Fibroblast of lung (primary cell): ENCODE measurements at places on chromosomes 12 and 14. TPM values are rescaled to one million over a fixed set of nuclear protein-coding genes. Genes with fewer than 3 reads are reported as not detected.

DNA sequence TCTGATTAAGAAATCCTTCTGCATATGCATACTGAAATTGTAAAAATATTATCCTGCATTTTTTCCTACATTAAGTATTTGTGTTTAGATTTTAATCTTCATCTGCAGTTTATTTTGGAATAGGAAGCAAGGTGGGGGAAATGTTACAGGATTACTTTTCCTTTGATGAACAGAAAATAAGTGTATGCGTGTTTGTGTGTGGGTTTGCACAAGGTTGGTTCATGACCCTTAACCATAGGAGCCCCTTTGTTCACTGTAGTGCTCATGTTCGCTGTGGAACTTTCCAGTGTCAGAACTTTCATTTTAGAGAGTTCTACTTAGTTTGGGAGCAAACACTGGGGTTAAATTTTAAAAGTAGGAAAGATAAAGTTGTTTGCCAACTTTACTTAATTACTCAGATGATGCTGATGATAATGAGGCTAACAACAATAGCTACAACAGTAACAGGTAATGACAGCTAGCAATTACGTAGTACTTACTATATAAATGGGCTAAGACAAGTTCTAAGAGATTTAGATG, 6.4 kb upstream of the A2M start:
- no peaks in the 10 kb centered on the region for H3K36me3 ChIP-seq
- no peak overlapping the region for H3K4me3 ChIP-seq

DNA sequence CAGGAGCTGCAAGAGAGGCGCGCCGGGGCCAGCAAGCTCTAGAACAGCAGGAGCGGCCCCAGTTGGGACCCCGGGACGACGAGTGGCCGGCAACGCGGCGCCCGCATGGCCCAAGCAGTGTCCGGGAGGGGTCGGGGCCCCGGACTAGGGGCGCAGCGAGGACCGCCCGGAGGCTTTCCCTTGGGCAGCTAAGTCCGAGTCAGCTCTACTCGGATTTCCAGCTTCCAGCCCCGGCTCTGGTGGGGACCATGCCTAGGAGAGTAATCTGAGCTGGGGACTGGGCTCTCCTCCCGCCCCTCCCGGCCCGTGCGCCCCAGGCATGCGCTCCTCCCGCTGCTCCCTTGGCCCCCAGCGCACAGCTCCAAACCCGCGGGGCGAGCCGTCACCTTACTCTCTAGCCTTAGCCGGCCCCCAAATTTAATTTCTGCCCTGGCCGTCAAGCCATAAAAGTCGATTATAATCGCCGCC, 41.6 kb upstream of the CAPRIN2 start:
- peak; percentile 71 for DNase-seq
- H3K4me3 ChIP-seq: peak overlapping the region; percentile 51
- no peaks in the 10 kb centered on the region for H3K27me3 ChIP-seq
- peaks cover 4% of the 10 kb centered on the region for H3K4me1 ChIP-seq
- no peaks in the 10 kb centered on the region for H3K36me3 ChIP-seq
- peak overlapping the region; percentile 85 for H3K27ac ChIP-seq

GRCh38 chr14:103693515-103693914, 21.7 kb downstream of the XRCC3 start:
- no peak overlapping the region for H3K4me3 ChIP-seq
- H3K4me1 ChIP-seq: peaks cover 21% of the 10 kb centered on the region

DNA sequence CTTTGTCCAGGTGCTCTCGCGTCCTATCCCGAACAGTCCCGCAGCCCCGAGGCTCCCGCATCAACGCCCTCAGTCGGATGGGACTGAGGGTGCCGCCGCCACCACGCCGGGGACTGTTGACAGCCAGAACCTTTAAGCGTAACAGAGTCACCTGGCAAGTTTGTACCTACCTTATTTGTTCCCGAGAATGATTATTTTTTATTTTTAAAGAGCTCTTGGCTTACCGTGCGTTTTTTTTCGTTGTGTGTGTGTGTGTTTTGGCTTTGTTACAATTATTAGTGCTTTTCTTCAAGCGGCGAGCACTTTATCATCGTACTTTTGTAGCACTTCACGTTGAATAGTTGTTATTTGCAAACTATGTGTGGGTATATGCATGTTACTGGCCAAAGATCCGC, 463 bp downstream of the COA8 start:
- H3K4me1 ChIP-seq: peaks cover 10% of the 10 kb centered on the region
- no peaks in the 10 kb centered on the region for H3K27me3 ChIP-seq
- H3K36me3 ChIP-seq: no peaks in the 10 kb centered on the region
- H3K4me3 ChIP-seq: peak overlapping the region; percentile 92
- DNase-seq: no peak
- H3K27ac ChIP-seq: peak overlapping the region; percentile 94

- peaks cover 23% of the 10 kb centered on the region for H3K4me1 ChIP-seq
- peaks cover 11% of the 10 kb centered on the region for H3K36me3 ChIP-seq
- H3K27me3 ChIP-seq: no peaks in the 10 kb centered on the region
- peak; percentile 75 for DNase-seq
- H3K27ac ChIP-seq: peak overlapping the region; percentile 69
Measured at GRCh38 chr12:57522887-57523705, 472 bp downstream of the MBD6 start.

DNA sequence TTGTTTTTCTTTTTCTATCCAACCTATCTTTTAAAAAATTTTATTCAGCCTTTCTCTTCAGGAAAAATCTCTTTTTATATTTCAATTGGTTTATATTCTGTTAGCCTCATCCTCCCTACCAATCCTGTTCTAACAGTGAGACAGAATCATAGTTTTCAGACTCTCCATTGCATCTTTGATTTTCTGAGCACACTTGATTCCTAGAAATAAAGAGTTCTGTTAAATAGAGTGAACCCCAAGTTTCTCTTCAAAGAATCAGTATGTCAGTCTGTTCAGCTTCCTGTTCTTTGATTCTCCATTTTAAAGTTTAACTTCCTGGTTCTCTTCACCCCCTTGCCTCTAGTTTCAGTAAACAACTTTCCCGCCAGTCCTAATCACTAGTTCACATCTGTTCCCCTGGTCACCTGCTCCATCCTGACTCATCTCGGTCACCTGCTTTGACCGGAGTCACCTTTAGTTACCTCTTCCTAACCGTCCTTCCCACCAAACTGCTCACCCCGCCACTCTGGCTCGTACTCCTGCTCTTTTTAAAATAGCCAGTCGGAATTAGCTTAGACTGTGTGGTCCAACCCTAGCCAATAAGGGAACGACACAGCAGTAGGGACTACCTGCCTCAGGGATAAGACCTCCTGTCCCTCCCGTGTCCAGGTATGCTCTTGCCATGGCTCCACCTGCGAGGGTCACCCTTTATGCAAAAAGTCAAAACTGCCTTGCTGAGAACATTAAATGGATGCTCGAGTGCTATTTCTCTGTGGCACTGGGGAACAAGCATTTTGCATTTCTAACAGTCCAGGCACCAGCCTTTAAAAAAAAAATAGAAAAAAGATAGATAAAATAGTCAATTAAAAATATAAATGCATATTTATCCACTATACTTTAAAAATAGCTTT, 48.4 kb downstream of the DDX51 start:
- peaks cover 12% of the 10 kb centered on the region for H3K36me3 ChIP-seq
- H3K4me3 ChIP-seq: no peak overlapping the region
- H3K27me3 ChIP-seq: no peaks in the 10 kb centered on the region
- no peak for DNase-seq
- no peaks in the 10 kb centered on the region for H3K4me1 ChIP-seq

DNA sequence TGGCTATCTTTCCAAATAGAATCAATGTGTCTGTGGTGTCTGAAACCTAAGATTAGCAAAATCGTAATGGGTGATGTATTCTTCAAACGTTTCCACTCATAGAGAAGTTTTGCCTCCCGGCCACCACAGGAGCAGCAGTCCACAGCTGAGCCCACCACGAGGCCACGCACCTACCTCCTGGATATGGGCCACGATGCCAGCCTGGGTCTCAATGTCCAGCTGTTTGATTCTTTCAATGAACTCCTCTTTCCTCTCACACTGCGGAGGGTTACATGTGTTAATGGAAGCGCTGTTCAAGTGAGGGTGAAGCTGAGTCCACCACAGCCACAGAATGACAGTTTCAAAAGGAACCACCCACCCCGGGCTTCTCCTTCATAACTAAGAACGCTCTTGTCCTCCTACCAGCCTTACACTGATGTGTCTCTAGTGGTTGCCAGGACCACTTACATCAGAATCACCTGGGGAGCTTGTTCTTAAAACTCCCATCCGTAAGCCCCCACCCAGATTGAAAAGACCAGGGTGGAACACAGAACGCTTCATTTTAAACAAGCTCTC, 75.3 kb downstream of the CCDC88C start:
- no peaks in the 10 kb centered on the region for H3K36me3 ChIP-seq
- H3K27me3 ChIP-seq: no peaks in the 10 kb centered on the region
- DNase-seq: no peak
- no peak overlapping the region for H3K4me3 ChIP-seq
- no peak overlapping the region for H3K27ac ChIP-seq

DNA sequence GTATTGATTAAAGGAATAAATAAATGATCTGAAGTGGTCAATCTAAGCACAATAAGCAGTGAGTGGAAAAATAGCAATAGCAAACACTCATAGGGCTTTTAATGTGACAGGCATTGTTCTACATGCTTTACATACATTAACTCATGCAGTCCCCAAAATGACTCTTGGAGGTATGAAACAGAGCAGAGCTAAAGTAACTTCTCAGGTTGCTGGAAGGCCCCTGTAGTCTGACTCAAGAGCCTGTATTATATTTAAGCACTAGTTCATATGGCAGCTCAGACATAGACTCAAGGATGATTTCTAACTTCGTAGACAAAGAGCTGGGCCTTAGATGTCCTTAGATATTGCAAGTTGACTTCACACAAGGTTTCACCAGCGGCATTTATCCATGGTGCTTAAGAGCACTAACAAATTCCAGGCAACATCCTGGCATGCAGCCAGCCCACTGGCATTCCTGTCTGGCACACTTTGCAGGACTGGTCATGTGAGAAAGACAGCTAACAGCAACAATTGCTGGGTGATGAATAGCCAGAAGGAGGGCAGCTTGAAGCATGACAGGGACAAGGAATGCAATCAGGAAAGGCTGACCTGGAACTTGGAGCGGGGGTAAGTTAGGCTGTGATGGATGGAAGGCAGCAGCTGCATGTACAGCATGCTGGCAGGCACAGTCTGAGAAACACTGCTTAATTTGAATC, 22.9 kb upstream of the KTN1 start:
- H3K4me3 ChIP-seq: no peak overlapping the region
- no peak overlapping the region for H3K27ac ChIP-seq

GRCh38 chr12:5865397-5865796, 79.7 kb downstream of the ANO2 start:
- H3K4me1 ChIP-seq: no peaks in the 10 kb centered on the region
- no peak overlapping the region for H3K4me3 ChIP-seq
- no peak for DNase-seq
- no peak overlapping the region for H3K27ac ChIP-seq

ANKLE2 gene
- total RNA-seq: 45.5 and 55.8 TPM in 2 replicates

NEK9 gene
- total RNA-seq: 81.3 and 91.7 TPM in 2 replicates

PLA2G1B gene
- 0.51 TPM in 1 of 2 replicates, not detected in the other for total RNA-seq

TPH2 gene
- total RNA-seq: not detected in 2 replicates

EPYC gene
- total RNA-seq: not detected in 2 replicates
